ENCODE measurements at places on chromosomes 5 and 9.

GRCh38 chr5:100758306-100758705 lies 144.8 kb downstream of the ST8SIA4 start:
- DNase-seq, result no peak

- no peak for DNase-seq
Measured at GRCh38 chr9:91428927-91429351, 5.3 kb upstream of the NFIL3 start.

GRCh38 chr9:22037954-22038690 lies 29.0 kb upstream of the CDKN2B start:
- DNase-seq, result no peak

GRCh38 chr5:366541-367357 lies 45.2 kb downstream of the AHRR start:
- DNase-seq, result no peak

GRCh38 chr5:1386274-1386717 lies 41.4 kb upstream of the CLPTM1L start:
- DNase-seq, result peak; percentile 83

GRCh38 chr9:35501946-35502345 lies 12.0 kb downstream of the RUSC2 start:
- DNase-seq, result no peak

DNA sequence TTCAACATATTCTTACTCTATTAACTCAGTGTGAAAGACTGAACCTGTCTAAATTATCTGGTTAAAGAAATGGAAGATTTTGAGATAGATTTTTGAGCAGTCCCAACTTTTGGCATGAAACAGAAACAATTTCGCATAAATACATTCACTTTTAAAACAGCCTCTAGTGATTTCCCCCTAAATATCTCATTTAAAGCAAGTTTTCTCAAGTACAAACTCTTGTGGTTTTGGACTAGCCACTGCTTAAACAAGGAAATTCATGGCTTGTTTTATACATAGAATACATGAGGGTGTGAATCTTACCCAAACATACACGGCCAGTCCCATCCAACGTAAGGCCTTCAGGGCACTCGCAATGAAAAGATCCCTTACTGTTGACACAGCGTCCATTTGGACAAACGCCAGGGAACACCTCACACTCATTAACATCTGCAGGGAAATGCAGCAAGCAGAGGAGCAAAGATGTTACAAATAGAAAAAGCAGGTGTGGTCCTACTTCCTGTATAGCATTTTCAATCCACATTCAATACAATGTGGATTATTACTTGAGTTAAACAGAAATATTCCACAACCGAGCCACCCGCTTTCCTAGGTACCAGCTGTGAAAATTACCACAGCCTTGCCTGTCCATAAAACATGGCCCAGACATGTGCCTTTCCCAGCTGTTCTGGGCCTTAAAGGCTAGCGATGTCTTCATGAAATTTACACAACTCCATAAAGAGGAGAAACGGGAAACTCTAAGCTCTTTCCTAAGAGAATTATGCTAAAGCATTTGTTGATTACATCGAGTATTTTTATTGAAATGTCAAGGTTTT lies 188.8 kb downstream of the FBN2 start:
- no peak for DNase-seq

- no peak for DNase-seq
Measured at GRCh38 chr5:22541037-22541436, 312.1 kb downstream of the CDH12 start.

- no peak for DNase-seq
Measured at GRCh38 chr5:133705331-133705730, 93.0 kb upstream of the FSTL4 start.

GRCh38 chr9:96566498-96567202 lies 53.0 kb downstream of the CDC14B start:
- peak; percentile 84 for DNase-seq

All from CD4-positive, alpha-beta T cell treated with Interleukin-4 for 1 hour (primary cell).